ENCODE measurements at places on chromosomes 11 and 22.

DNA sequence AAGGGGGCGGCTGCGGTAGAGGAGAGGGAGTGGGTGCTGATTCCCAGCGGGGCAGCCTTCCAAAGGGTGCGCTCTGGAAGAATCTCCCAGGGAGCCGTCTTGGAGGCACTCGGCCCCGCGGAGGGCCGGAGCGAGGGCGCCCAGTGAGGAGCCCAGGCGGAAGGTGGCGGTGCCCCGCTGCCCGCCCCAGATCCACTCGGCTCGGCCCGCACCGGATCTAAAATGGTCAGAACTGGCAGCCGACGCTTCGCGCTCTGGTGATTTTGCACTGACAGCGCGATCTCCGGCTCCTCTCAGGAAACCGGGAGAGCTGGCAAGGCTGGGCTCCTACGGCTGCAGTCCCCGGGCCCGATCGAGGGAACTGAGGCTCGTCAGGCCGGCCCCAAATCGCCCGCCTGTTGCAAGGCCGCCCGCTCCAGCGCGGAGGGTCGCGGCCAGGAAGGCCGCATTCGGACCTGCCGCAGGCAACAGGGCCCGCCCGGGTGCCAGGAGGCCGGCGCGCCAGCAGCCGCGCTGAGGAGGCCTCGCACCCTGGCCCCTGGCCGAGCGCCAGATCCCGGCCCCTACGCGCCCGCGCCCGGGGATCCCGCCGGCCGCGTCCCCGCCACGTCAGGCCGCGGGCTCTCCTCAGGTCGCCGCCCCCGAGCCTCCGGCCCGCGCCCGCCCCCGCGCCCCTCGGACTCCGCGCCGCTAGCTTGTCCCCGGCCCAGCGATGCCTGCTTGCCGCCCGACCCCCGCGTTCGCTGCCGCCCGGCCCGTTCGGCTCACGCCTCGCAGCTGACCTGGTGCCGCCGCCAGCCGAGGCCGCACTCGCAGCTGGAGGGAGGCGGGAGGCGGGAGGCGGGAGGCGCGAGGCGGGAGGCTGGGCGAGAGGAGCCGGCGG, at the start of gene KLHL22:
Gene KLHL22, minus strand, starts transcription at position 818 of the 883 bp plus-strand sequence. CDS start 6,584 bp downstream, outside the sequence.
- peak; percentile 82 for DNase-seq

- DNase-seq, result no peak
Observed at GRCh38 chr11:128915149-128915521, 24.0 kb downstream of the KCNJ5 start.

DNA sequence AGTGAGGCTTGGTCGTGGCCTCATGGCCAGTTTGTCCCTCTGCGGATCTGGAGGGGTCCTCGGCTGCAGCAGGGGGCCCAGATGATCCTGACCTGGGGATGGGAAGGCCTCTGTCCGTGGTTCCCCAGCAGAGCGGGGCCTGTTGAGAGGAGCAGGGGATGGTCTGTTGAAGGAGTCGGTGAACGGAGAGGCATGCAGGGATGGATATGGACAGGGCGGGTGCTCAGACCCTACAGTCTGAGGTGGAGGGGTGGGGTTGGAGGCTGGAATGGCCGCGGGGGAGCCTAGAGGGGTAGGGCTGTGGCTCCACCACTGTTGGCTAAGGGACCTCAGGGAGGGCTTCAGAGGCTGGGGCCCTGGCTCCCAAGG, 33.8 kb downstream of the RTN4R start:
- no peak for DNase-seq

DNA sequence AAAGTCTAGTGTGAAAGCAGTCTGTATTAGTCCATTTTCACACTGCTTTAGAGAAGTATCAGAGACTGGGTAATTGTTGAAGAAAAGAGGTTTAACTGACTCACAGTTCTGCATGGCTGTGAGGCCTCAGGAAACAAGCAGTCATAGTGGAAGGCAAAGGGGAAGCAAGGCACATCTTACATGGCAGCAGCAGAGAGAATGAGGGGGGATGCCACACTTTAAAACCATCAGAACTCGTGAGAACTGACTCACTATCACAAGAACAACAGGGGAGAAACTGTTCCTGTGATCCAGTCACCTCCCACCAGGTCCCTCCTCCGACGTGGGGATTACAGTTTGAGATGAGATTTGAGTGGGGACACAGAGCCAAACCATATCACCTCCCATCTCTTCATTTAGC, 13.8 kb upstream of the TUBA8 start:
- no peak for DNase-seq

DNA sequence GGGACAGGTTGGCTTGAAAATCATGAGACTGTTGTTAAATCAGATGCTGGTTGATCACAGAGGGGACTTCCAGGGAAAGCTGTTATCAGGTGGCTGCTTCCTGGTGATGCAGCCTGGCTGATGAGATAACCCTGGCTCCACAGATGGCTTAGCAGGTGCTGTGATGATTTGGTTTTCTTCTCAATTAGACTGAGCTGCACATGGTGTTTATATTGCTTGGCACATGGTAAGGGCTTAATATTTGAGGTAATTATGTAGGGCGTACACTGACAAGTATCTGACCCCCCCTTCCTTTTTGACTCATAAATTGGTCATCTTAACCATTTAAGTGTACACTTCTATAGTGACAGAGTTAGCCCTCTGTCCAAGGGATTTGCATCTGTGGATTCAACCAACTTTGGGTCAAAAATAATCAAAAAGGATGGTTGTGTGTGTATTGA, 7.0 kb downstream of the RPS3 start:
- no peak for DNase-seq

GRCh38 chr11:133053124-133053776, 479.1 kb downstream of the OPCML start:
- no peak for DNase-seq

DNA sequence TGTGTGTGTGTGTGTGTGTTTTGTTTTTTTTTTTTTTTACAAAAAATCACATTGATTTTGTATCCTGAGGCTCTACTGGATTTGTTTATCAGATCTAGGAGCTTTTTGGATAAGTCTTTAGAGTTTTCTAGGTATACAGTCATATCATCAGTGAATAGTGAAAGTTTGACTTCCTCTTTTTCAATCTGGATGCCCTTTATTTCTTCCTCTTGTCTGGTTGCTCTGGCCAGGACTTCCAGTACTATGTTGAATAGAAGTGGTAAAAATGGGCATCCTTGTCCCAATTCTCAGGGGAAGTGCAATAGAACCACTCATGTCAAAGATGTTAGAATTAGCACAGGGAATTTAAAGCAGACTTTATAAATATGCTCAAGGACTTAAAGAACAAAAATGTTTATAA, 32.6 kb upstream of the PRDM11 start:
- no peak for DNase-seq

DNA sequence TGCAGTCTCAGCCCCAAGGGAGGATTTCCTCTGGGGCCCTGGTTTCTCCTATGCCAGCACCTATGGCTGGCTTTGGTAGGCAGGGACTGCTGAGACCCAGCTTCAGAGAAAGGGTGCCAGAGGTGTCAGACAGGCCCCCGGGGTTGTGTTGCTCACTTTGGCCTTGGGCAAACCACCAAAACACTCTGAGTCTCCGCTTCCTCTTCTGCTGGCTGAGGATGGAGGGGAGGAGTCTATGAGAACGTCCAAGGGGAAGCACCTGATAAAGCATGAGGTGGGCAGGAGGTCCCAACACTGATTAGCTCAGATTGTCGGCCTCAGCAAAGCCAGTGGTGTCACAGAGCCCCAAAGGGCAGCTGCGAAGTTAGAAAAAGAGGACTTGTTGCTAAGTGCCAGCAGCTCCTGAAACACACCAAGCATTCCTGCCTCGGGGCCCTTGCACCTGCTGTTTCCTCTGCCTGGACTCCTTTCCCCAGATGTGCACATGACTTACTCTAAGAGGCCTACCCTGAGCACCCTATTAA, 10.5 kb downstream of the SMTNL1 start:
- DNase-seq, result no peak

GRCh38 chr11:59510941-59511589, at the start of gene OR4D9:
Gene OR4D9 (plus strand): TSS chr11:59511539. CDS start chr11:59514913, 3,374 bp downstream.
- no peak for DNase-seq

- DNase-seq, result peak; percentile 24
Observed at GRCh38 chr11:74418509-74418895, 20.3 kb upstream of the PGM2L1 start.

Data from GM03348 (cell line).